ENCODE measurements at places on chromosomes 11 and 22.

GRCh38 chr11:10796191-10796590 lies 12.5 kb downstream of the EIF4G2 start:
- no peak for DNase-seq

DNA sequence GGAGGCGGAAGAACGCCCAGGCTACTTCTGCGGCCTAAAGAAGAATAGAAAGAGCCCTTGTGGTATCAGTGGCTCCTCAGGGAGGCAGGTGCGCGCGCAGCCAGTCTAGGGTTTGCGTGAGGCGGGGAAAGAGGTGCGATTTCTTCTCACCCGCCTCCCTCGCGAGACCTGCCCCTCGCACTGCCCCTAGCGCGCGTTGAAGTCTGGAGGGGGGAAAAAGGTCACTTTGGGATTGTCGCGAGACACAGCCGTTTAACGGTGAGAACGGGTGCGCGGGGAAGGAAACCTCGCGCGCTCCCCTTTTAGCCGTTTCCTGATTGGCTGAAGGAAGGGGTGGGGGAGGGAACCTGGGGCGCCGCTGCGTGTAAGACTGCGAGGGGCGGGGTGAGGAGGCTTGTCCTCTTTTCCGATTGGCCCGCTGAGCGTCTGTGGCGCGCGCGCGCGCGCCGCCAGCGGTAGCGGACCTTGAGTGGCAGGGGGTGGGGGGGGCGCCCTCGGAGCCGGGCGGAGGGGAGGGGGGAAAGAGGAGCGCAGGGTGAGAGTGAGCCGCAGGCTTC lies at the start of gene ZFP91:
Gene ZFP91, plus strand, starts transcription at position 429 of the 557 bp plus-strand sequence. CDS start 219 bp downstream, outside the sequence.
- DNase-seq, result peak; percentile 97

- DNase-seq, result peak; percentile 79
Measured at GRCh38 chr11:6618117-6619003, 862 bp downstream of the TPP1 start.

GRCh38 chr11:120224972-120225909 lies 14.4 kb downstream of the OAF start:
- peak; percentile 52 for DNase-seq

DNA sequence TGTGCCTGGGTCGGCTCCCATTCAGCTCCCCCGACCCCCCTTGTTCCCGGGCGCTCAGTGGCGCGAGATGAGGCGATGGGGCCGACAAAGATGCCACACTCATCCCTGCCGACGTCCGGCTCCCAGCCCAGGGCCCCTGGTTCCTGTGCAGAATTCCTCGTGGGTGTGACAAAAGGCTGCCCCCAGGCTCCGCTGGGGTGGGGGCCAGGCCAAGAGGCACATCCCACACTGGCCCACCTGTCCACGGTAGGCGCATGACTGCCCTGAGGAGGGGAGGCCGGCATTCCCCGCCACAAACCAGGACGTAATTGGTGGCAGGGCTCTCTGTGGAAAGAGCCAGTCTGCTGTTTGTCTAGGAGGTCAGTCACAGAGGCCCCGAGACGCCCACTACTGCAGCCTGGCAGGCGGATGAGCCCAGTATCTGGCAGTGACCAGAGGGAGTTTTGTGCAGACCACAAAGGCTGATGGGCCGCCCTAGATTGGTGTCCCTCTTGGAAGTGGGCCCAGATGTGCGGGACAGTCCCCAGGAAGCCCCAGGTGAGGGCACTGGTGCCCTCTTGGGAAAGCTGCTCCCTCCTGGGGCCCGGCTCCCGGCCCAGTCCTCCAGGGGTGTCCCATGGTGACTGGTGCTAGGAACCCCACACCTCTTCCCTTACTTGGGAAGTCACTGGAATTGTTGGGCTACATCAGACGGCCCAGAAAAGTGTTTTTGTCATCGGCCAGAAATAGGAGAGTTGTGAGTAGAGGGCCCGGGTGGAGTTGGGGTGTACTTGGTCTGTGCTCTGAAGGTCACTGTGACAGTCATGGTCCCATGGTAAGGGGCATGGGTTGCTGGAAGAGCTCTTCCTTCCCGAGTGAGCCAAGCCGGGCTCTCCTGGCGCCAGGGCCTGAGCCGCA lies 5.8 kb downstream of the CCND1 start:
- no peak for DNase-seq

- DNase-seq, result no peak
Measured at GRCh38 chr11:109704432-109704831, 282.4 kb downstream of the C11orf87 start.

DNA sequence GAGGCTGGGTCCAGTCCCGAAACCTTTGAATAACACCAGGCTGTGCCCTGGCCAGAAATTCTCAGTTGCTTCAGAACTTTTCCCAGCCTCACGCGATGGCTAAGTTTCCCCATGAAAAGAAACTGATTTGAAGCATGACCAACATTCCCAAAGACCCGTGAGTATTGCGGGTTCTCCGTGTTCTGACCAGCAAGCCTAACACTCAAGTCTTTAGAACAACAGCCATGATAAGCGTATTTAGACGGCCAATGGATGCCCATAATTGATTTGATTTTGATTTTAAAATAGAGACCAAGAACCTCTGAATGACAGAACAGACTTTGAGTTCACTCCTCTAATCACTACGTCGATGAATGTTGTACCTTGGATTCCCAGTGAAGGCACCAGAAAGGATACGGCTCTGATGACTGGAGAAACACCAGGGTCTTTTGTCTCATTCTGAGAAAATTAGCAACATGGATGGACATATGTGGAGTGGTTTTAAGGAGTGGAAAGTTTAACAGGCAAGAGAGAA lies 43.9 kb downstream of the ZNF280B start:
- DNase-seq, result no peak

GRCh38 chr11:126433244-126433846 lies 77.9 kb downstream of the ST3GAL4 start:
- no peak for DNase-seq

DNA sequence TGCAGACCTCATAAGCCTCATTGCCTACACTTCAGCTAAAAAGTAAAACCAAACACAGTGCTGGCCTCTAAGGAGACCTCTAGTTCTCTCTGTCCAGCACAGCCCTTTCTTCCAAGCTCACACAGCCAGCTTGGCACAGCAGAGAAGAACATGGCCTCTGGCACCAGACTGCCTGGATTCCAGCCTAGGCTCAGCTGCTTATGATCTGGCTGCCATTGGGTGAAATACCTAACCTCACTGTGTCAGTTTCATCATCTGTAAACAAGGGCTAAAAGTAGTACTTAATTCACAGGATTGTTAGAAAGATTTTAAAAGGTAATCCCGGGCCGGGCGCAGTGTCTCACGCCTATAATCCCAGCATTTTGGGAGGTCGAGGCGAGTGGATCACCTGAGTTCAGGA lies 9.9 kb upstream of the ACER3 start:
- DNase-seq, result no peak

DNA sequence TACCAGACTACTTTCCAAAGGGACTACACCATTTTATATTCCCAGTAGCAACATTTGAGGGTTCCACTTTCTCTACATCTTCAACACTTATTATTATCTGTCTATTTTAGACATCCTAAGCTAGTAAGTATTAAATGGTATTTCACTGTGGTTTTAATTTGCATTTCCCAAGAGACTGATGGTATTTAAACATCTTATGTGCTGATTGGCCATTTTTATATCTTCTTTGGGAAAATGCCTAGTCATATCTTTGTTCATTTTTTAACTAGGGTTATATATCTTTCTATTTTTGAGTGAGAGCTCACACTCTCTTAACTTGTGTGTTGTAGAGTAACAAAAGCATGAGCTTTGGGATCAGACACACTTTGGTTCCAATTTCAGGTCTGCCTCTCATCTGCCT lies 73.7 kb downstream of the PRCP start:
- DNase-seq, result no peak

DNA sequence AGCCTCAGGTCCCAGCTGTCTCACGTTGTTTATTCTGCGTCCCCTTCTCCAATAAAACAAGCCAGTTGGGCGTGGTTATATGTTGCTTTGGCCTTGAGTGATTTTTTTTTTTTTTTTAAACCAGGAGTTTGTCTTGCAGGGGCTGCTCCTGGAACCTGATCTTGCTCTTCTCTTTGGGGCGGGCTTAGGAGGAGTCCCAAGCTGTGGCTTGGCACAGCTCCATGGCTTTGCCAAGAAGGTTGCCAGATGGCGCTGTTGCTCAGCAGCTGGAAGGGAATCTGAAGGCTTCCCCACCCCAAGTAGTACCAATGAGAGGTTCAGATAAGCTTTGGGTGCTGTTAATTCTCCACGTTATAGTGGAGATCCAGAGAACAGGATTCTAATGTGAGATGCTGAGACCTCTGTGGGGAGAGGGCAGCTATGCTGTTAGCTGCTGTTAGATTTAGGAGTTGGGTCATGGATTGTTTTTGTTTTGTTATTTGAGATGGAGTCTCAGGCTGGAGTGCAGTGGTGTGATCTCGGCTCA lies 2.0 kb upstream of the FERMT3 start:
- DNase-seq, result peak; percentile 97

- DNase-seq, result peak; percentile 96
Measured at GRCh38 chr11:82233201-82233600, 500.5 kb downstream of the FAM181B start.
